ENCODE measurements at places on chromosomes 11 and 22. TPM values are rescaled to one million over a fixed set of nuclear protein-coding genes. Genes with fewer than 3 reads are reported as not detected.

MIOX gene
- polyA plus RNA-seq, result not detected

SMIM35 gene
- polyA plus RNA-seq, result 0.14 TPM

HMOX1 gene
- polyA plus RNA-seq, result 10.8 TPM

HEPN1 gene
- polyA plus RNA-seq, result 0.18 TPM

HEPACAM gene
- not detected for polyA plus RNA-seq

DBX1 gene
- 3.3 TPM for polyA plus RNA-seq

KCNJ1 gene
- polyA plus RNA-seq, result not detected

DDIAS gene
- polyA plus RNA-seq, result 6.1 TPM

SLC43A3 gene
- polyA plus RNA-seq, result 36.9 TPM

RBMXL2 gene
- polyA plus RNA-seq, result not detected

TYR gene
- not detected for polyA plus RNA-seq

- DNase-seq, result no peak
These were observed 397.3 kb downstream of the SHANK2 start for GRCh38 chr11:70854901-70855556.

DNA sequence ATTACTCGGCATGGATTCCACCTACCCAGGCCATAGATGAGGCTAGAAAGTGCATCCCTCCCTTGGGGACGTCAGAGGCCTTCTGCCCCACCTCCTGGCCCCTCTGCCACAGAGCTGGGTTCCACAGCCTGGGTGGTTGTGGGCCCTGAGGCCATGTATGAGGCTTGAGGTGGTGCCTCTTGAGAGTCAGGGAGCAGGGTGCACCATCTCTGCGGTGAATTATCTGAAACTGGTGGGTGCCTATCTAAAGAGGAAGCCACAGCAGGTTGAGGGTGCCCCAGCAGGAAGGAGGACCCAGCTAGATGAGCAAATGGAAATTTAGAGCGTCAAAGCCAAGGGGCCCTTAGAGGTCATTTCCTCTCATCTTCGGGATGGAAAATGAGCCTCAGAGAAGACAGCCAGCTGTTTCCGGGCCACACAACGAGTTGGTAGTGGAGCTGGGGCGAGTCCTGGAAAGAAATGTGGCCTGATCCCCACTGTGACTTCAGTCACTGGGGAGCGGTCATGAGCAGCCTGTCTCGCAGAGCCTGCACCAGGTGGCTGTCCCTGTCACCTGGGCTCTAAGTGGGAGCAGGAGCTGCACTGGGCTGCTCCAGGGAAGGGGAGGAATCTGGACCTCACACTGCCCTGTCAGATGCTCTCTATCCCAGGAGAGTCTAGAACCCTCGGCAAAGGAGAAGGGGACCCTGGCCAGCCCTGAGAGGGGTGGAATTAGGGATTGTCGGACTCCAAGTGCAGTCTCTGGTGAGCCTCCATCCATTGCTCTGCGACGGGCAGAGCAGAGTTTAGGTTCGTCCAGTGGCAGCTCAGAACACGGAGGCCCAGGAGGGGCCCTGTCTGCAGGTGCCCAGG lies 7.3 kb downstream of the ADORA2A start:
- peak; percentile 94 for DNase-seq

GRCh38 chr11:118565051-118565450 lies 680 bp downstream of the IFT46 start:
- peak; percentile 66 for DNase-seq

DNA sequence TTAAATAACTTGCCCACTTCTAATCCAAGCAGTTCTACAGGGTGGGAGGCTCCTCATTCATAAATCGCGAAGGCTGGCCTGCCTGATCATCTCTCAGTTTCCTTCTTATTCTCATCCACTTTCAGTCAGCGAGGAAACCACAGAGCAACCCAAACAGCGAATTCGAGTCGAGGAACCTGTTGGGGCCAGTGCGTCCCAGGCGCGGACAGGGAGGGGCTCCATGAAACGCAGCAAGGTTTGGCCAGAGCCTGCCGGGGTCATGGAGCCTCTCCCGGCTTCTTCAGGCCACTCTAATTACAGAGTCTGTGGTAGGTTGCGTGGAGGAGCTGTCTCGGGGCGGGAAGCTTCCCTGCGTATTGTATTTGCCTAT lies 741 bp upstream of the NAV2 start:
- DNase-seq, result no peak

DNA sequence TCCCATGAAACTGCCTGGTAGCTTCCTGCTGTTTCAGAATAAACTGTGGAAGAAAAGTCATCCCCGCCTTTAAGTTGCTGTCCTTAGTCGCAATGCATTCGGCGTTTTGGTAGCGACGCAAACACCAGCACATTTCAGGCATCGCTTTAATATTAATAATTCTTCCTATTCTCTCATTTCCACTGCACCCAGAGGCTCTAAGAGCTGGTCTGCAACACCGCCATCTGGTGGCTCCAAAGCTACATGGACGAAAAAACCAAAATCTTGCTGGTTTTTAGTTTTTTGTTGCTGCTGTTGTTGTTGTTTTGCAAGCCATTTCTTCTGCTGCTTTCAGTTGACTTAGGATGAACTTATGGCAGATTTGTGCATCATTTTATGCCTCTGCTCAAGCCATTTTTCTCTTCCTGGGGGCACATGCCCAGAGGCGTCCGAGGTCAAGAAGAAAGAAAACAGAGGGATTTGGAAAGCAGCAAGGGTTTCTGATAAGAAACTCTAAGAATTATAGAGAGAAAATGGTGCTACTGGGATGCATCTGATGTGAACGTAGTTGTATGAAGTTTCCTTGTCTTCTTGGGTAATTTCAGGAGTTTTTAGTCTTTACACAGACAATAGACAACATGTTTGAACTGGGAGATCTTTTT lies 345.4 kb upstream of the KIRREL3 start:
- DNase-seq, result peak; percentile 43

GRCh38 chr11:2813968-2814367 lies 71.6 kb downstream of the CDKN1C start:
- DNase-seq, result no peak

DNA sequence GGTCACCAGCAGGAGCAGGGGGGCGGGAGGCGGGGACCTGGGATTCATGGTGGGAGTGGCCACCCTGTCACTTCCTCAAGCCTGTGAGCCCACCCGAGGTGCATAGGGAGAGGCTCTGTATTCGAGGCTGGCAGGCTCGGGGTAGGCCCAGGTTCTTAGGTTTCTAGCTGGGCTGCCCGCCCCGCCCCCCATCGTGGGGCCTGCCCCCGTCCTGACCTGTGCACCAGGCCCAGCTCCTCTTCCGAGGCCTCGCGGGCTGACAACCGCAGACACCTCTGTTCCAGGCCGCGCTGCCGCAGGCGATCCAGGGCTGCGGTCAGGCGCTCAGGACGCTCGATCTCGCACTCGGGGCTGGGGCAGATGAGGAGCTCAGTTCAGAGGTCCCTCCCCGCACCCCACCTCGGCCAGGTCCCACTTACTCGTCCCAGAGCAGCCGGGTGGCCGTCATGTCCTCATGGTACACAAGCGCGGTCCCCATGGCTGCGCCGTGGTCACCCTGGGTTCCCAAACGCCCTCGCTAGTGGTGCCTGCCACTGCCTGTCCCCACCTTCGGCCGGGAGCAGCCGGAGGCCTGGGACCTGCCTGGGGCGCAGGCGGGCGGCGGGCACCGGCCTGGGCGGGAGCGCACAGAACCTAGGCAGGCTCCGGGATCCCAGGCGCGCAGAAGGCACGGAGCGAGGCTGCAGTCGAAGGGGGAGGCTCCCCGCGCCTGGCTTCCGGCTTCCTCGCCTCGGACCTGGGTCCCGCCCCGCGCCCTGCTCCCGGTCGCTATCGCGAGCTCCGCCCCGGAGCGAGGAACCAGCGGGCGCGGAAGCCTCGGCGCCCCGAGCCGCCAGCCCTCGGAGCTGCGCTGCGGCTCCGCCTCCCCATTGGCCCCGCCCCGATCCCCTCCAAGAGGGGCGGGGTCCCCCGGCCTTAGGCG lies at the start of gene HDAC10:
Gene HDAC10, minus strand, starts transcription at position 711 of the 922 bp plus-strand sequence. Its CDS starts 233 bp downstream, at position 478.
- peak; percentile 68 for DNase-seq

DNA sequence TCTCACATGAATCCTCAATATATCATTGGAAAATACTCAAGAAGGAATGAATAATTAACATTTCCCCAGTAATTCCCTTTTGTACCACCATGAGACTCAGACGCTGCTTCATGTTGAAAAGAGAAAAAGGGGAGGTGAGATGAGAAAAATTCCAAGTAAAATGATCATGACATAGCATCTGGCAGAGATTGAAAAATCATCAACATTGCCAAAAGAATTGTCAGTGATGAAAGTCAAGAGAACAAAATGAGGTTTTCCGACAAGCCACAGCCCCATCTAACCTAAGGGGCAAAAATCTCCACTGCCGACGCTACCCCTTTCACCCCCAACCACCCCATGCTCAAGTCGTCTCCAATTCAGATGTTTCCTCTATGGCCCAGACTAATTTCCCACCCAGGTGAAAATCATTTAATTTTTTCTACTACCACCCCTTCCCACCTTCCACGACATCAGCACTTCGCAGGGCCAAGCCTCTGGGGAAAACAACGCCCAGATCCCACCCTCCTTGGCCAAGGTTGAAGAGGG lies 1.2 kb downstream of the RAB6A start:
- DNase-seq, result peak; percentile 46

- no peak for DNase-seq
These were observed 195.3 kb upstream of the BLID start for GRCh38 chr11:122311216-122311755.

DNA sequence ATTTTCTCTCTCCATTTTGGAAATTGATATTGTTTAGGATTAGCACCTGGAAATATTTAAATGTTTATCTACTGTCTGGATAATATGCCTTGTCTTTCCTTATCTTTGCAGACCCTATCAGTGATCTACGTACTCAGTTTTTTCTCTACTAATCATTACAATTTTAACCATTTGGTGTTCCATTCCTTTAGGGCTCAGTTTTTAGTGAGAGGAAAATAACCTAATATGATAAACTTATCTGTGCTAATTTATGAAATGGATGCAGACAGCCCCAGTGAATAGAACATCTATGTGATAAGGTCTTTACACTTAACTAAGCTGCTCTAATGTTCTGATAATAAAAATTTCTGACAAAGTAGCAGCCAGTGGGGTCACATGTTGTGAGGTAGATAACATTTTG lies 68.5 kb downstream of the SVIP start:
- no peak for DNase-seq

DNA sequence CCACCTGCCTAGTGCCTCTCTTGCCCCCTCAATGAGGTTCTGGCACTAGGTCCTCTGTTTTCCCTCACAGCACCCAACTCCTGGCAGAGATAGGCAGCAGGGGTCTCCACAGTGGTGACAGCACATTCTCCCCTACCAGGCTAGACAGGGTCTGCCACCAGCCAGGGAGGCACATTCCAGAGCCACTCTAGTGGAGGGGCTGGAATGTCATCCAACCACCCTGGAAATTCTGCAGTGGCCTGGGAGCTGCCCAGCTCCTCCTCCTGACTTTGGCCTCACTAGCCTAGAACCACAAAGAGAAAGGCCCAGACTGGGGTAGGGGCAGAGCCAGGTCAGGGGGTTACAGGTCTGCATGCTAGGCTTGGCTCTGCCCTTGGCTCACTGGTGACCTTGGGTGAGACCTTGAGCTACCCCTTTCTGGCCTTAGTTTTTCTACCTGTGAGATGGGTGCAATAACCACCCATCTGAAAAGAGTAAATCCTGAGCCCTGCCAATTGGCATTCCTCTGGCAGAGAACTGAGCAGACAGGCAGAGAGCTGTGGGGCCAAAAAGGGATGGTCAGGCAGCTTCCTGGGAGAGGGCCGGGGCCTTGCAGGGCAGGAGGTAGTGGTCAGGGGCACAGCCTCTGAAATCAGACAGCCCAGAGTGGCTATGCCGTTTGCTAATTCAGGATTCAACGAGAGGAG lies 7.1 kb downstream of the P2RY2 start:
- DNase-seq, result no peak

DNA sequence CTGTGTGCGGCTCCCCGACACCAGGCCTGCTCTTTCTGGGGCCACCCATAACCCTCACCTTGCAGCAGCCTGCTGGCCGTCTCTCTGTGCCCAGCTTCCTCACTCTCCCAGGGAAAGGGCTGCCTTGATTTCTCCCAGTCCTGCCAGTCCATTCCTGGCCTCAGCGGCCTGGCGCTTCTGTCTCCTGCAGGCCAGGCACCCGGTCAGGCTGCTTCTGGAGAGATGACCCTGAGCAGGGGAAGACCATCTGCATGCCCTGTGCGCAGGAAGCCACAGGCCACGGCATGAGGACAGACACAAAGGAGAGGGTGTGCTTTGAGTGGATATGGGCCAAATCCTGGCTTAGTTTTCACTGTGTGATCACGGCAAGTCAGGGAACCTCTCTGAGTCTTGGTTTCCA lies 86.2 kb downstream of the TSPAN18 start:
- DNase-seq, result no peak

GRCh38 chr11:44150401-44150800 lies 54.9 kb downstream of the EXT2 start:
- no peak for DNase-seq

GRCh38 chr11:22460181-22460580 lies 122.0 kb downstream of the SLC17A6 start:
- DNase-seq, result no peak

GRCh38 chr22:39719559-39720450 lies 149.3 kb downstream of the CACNA1I start:
- DNase-seq, result no peak

GRCh38 chr11:109939166-109939810 lies 153.9 kb upstream of the ZC3H12C start:
- peak; percentile 71 for DNase-seq

GRCh38 chr11:107301878-107302277 lies 155.7 kb downstream of the CWF19L2 start:
- no peak for DNase-seq

- DNase-seq, result no peak
These were observed 653 bp downstream of the IL18BP start for GRCh38 chr11:71999362-71999761.

All from muscle of arm (tissue), 14 donors.